ENCODE measurements at places on chromosomes 7 and 10.

GRCh38 chr7:3955751-3956696, 655.0 kb downstream of the SDK1 start:
- H3K36me3 ChIP-seq, result no peaks in the 10 kb centered on the region
- DNase-seq, result no peak
- H3K4me1 ChIP-seq, result no peaks in the 10 kb centered on the region
- H3K4me3 ChIP-seq, result no peak overlapping the region

DNA sequence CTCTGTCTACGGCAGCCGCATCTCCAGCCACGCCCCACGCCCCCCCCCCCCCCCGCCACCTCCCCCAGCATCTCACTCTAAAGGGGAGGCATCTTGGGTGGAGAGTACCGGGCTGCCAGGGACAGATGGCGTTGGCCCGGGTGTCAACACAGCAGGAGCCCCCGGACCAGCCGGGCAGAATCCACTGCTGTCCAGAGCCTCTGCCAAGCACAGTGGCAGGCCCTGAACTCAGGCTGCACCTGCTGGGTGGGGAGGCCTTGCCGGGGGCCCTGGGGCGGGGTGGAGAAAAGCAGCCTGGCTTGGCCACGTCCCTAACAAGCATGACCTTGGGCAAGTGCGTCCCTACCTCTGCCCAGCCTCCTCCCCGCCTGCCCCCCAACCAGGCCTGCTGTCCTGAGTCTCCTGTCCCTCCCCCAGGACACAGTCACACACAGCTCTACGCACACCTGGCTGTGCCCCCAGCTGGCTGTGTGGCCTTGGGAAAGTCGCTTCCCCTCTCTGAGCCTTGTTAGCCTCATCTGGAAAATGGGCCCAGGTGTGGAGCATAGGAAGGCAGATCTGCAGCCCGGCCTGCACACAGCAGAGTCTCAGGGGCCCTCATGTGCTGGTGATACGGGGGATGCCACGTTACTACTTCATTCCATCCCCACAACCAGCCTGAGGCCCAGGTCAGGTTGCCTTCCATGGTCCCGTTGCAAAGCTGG, 45.2 kb downstream of the MICALL2 start:
- no peaks in the 10 kb centered on the region for H3K27me3 ChIP-seq
- H3K27ac ChIP-seq, result no peak overlapping the region
- H3K4me3 ChIP-seq, result no peak overlapping the region
- H3K36me3 ChIP-seq, result no peaks in the 10 kb centered on the region
- peaks cover 14% of the 10 kb centered on the region for H3K4me1 ChIP-seq

DNA sequence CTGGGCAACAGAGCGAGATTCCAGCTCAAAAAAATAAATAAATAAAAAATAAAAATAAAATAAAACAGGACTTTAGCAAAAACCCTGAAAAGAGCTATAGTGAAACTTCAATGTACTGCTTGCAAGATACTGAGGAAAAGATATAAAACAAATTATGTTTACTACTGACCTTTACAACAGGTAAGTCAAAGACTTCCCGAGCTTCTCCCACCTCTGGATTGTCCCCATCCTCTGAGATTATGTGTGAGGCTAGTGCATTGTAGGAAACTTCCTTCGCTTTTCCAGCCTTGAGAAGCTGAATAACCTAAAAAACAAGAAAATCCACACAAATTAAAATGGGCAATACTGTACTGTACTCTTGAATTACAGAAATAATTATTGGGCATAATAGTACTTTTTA, 4.4 kb downstream of the PAXIP1 start:
- DNase-seq, result no peak
- no peak overlapping the region for H3K27ac ChIP-seq
- H3K36me3 ChIP-seq, result peaks cover 10% of the 10 kb centered on the region
- H3K4me3 ChIP-seq, result no peak overlapping the region
- H3K4me1 ChIP-seq, result no peaks in the 10 kb centered on the region
- H3K27me3 ChIP-seq, result no peaks in the 10 kb centered on the region

GRCh38 chr10:127892743-127893142, at the start of gene CLRN3:
Gene CLRN3, minus strand, starts transcription at chr10:127892941. Its CDS starts 157 bp downstream, at chr10:127892784.
- no peak within 1 kb of the TSS for H3K4me3 ChIP-seq
- no peaks in the 10 kb centered on the region for H3K4me1 ChIP-seq
- no peak within 1 kb of the TSS for H3K27ac ChIP-seq
- no peaks in the 10 kb centered on the region for H3K36me3 ChIP-seq
- H3K27me3 ChIP-seq, result no peaks in the 10 kb centered on the region

DNA sequence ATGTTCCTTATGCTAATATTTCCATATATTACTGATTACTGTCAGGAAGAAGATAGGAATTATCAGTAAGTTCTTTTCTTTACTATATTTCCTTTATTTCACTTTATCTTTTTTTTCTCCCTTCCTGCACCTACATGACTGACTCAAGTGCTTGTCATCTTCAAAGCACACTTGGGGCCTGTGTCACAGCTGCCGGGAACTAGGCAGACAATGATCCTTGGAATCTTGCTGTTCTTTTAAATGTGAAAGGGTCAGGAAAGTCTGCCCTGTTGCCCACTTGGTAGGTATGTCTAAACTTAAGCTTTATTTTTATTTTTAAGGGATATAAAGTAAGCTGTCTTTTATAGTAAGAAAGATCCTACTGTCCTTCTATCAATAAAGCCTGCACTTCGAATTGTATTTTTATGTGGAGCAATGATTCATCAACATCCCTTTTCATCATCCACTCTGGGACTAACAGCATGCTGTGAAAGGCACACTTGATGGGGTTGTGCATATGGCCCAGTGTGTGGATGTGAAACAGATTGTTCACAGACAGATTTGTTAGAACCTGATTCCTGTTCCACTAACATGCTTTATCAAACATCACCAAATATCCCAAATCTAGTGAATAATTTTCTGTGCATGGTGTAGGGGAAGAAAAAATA, 556.9 kb downstream of the DNAJB9 start:
- H3K27me3 ChIP-seq, result no peaks in the 10 kb centered on the region
- H3K36me3 ChIP-seq, result no peaks in the 10 kb centered on the region
- H3K4me3 ChIP-seq, result no peak overlapping the region
- H3K4me1 ChIP-seq, result no peaks in the 10 kb centered on the region

DNA sequence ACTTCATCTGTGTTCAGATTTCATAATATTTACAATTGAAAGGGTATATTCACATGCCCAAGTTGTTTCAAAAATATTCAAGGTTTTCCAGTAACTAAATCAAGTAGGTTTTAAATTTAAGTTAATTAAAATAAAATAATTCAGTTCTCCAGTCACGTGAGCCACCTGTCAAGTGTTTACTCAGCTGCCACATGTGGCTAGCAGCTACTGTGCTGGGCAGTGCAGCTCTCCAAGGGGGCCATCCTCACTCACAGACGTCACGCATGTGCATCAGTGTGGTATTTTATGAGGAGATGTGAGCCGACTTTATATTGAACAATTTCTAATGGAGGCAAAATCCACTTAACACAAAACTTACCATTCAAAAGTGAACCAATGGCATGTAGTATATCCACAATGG, 69.7 kb upstream of the CAMK2B start:
- no peak for DNase-seq
- H3K27ac ChIP-seq, result no peak overlapping the region
- no peak overlapping the region for H3K4me3 ChIP-seq

- no peak overlapping the region for H3K27ac ChIP-seq
- H3K4me1 ChIP-seq, result peaks cover 10% of the 10 kb centered on the region
- H3K4me3 ChIP-seq, result no peak overlapping the region
- no peaks in the 10 kb centered on the region for H3K36me3 ChIP-seq
- H3K27me3 ChIP-seq, result no peaks in the 10 kb centered on the region
These were observed 71.9 kb upstream of the DIP2C start for GRCh38 chr10:761376-761775.

DNA sequence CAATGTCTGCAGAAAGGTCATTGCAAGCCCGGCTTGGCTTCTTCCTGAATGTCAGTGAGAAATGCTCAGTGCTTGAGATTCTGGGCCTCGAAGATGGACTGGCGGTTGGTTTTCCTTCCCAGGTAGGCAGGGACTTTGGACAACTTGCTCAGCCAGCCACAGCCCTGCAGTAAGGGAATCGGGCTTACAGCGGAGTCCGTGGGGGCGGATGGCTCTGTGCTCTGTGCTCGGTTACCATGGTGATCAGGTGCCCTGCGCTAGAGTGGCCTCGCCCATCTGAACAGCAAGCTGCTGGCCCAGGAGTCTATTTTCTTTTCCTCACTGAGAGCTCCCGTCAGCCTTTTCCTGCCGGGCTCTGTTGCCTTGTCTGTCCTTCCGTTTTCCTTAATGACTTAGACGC, 77.8 kb upstream of the SH2B2 start:
- no peaks in the 10 kb centered on the region for H3K4me1 ChIP-seq
- H3K36me3 ChIP-seq, result peaks cover 18% of the 10 kb centered on the region
- no peak overlapping the region for H3K4me3 ChIP-seq
- DNase-seq, result no peak
- H3K27ac ChIP-seq, result no peak overlapping the region

DNA sequence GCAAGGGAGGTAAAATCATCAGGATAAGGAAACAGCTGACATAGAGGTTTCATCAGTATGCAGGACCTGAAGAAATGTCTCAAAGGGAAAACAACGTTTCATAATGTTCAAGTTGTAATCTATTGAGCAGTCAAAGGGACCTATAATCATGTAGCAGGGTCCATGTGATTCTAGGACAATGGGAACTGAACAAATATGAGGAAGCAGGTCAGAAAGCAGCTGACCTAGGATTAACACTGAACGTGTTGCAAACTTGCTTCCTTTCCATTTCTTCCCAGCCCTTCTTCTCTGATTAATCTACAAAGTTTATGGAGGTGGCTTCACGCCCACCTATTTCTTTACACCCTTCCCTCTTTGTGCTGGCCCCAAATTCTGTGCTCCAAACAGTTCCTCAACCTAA, 256.9 kb upstream of the AKR1E2 start:
- no peak for DNase-seq
- no peaks in the 10 kb centered on the region for H3K27me3 ChIP-seq
- H3K4me1 ChIP-seq, result no peaks in the 10 kb centered on the region
- H3K36me3 ChIP-seq, result no peaks in the 10 kb centered on the region
- no peak overlapping the region for H3K4me3 ChIP-seq

DNA sequence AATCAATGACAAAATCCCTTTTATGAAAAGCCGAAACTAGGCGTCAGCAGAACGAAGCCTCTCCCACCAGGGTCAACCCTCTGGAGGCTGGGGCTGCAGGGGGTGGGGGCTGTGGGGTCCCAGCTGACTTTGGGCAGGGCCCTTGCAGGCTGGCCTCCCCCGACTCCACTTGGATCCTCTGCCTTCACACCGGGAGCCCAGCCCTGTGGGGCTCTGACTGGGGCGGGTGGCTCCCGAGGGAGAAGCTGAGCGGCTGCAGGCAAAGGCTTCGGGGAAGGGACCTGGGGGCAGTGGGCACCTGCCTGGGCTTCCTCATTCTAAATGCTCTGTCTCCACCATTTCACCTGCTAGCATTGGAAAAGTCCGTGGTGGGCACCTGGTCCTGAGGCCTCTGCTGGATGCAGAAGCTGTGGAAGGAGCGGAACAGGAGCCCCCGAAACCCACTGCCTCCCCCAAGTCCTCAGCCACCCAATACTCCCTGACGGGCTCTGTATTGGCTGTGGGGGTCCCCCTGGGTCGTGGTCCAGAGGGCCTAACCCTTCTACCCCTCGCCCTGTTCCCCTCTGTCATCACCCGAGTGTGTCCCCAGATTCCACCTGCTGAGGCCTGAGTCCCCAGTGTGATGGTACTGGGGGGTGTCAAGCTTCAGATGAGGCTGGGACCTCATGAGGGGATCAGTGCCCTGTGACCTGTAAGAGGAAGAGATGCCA, 108.6 kb downstream of the DNAJB6 start:
- no peak for DNase-seq
- no peak overlapping the region for H3K27ac ChIP-seq
- no peaks in the 10 kb centered on the region for H3K4me1 ChIP-seq

GRCh38 chr10:21689881-21690280, 155.8 kb downstream of the MLLT10 start:
- H3K27me3 ChIP-seq, result no peaks in the 10 kb centered on the region
- H3K4me1 ChIP-seq, result no peaks in the 10 kb centered on the region
- DNase-seq, result no peak
- no peak overlapping the region for H3K27ac ChIP-seq
- H3K36me3 ChIP-seq, result peaks cover 21% of the 10 kb centered on the region

DNA sequence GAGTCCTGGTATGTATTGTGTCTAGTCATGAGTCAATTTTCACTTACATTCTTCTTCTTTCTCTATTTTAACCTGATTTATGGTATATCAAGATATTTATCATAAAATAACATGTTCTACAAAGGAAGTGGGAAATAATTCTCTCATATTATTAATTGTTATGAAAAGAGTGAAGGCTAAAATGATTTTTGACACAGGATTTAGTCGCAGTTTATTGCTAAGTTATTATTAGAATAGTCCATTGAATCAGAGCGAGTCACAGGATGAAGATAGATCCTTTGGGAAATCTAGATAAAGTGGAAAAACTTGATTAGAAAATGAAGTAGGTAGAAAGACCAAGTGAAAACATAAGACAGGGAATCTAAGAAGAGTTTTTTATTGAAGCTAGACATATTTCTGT, 184.3 kb upstream of the DGKB start:
- no peaks in the 10 kb centered on the region for H3K4me1 ChIP-seq
- no peak overlapping the region for H3K27ac ChIP-seq
- DNase-seq, result no peak

DNA sequence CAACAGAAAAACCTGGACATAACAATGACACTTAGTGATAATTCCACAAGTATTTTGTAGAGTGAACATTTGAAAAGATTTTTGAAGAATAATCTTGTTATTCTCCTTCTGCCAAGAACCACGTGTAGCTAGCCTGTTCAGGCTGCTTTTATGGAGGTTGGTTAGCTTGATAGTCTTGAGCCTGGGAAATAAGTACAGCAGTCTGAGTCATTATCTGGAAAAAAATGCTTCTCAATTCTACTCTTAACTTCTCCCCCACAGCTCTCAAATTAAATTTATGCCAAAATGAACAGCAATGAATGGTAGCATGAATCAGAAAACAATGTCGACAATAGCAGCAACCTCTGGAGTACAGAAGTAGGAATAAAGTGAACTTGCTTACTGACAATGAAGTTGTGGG, 63.2 kb downstream of the GPR37 start:
- no peaks in the 10 kb centered on the region for H3K36me3 ChIP-seq
- no peak overlapping the region for H3K27ac ChIP-seq
- no peaks in the 10 kb centered on the region for H3K27me3 ChIP-seq
- no peak for DNase-seq
- H3K4me1 ChIP-seq, result no peaks in the 10 kb centered on the region

Measured in effector memory CD4-positive, alpha-beta T cell (primary cell).